AG09309 (cell line): ENCODE measurements at places on chromosomes 3 and 15.

- DNase-seq = peak; percentile 4
These were observed 1264.3 kb upstream of the ALCAM start for GRCh38 chr3:104102386-104102785.

- DNase-seq = no peak
These were observed 1.4 kb downstream of the ATOSA start for GRCh38 chr15:52677593-52678467.

DNA sequence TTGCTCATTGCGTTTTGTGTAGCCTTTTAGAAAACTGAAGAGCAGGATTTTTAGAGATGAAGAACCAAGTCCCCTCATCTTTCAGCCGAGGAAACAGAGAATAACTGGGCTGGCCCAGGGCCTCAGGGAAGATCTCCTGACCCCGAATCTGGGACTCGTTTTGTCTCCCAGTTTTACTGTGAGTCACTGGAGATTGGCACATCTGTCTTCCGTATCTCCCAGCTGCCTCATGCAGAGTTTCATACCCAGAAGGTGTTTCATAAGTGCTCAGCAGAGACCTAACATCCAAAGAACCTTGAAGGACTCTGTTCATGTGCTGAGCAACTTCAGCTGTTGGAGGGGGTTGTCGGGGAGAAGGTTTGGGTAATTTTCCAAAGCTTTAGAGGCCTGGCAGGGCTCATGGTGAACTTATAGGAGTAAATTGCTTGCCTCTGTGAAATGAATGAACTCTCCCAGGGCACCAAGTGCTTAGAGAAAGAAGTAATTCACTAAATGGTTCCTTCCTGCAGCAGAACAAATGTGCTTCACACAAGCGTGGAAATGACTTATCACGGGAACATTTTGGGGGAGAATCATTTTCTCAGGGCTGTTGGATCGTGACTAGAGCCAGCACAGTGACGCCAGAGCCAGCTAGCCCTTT lies 121.4 kb downstream of the FAM43A start:
- DNase-seq = peak; percentile 57

DNA sequence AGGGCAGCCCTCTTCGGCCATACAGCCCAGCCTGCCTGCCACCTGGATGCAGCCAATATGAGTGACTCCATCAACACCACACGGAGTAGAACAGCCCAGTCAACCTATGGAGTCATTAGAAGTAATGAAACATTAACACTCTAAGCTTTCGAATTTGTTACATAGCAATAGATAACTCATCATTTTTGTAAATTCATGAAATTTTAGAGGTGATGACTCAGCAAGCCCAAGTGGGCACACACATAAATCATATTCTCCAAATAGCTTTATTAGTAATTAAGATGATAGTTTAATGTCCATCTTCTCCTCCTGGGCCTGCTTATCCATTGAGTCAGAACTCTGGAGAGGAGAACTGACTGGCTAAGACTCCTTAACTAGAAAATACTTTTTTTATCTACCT lies 335.0 kb upstream of the KCNH8 start:
- DNase-seq = no peak

GRCh38 chr3:15716178-15716577 lies 81.6 kb downstream of the ANKRD28 start:
- no peak for DNase-seq

- no peak for DNase-seq
These were observed 81.8 kb downstream of the ALCAM start for GRCh38 chr3:105448338-105448982.

DNA sequence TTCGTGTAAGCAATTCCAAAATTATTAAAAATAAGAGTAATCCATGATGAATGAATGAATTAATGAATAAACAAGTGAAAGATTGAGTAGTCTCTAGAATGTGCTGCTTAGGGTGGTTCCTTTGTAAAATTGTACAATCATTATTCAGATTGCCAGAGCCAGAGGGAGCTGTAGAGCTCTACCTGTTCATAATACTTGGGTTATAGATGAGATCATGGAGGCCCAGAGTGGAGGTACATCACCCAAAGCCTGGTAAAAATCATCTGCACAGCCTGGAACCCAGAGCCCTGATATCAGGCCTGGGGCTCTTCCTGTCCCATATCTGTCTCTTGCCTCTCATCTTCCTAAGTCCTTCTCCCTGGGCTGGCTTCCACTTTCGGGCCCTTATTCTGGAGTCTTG lies 297.2 kb downstream of the RPLP1 start:
- no peak for DNase-seq

GRCh38 chr3:129919806-129920205 lies 26.3 kb upstream of the TMCC1 start:
- DNase-seq = no peak

GRCh38 chr3:154794391-154794790 lies 285.7 kb upstream of the MME start:
- no peak for DNase-seq

DNA sequence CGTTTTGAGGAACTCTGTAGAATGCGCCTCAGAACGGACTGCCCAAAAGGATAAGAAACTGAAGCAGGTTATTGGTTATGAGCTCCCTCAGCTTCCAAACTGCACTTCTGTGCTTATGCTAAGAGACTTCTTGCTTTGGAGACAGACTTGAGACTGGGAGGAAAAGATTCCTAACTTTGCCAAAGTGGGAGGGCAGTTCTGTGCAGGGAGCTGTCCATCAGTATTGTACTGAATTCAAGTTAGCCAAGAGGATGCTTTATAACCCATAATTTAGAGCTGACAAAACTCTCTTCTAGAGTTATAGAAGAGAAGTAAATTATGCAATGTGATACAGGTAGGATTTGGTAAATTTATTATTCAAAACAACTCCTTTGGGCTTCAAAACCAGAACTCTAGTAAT lies 519.8 kb upstream of the GBE1 start:
- no peak for DNase-seq

GRCh38 chr3:115428841-115429240 lies 194.5 kb upstream of the GAP43 start:
- no peak for DNase-seq

GRCh38 chr3:115960799-115961198 lies 337.5 kb downstream of the GAP43 start:
- DNase-seq = no peak

- DNase-seq = no peak
These were observed 369.2 kb upstream of the IL12A start for GRCh38 chr3:159619341-159619885.

GRCh38 chr15:87671289-87671688 lies 585.2 kb downstream of the NTRK3 start:
- DNase-seq = no peak

- no peak for DNase-seq
These were observed 65.5 kb upstream of the DCBLD2 start for GRCh38 chr3:98966862-98967546.

- DNase-seq = no peak
These were observed 35.6 kb upstream of the CD96 start for GRCh38 chr3:111506435-111506834.

GRCh38 chr15:75685195-75685594 lies 27.5 kb downstream of the CSPG4 start:
- DNase-seq = no peak

GRCh38 chr3:57184526-57184925 lies 15.3 kb downstream of the HESX1 start:
- DNase-seq = no peak

DNA sequence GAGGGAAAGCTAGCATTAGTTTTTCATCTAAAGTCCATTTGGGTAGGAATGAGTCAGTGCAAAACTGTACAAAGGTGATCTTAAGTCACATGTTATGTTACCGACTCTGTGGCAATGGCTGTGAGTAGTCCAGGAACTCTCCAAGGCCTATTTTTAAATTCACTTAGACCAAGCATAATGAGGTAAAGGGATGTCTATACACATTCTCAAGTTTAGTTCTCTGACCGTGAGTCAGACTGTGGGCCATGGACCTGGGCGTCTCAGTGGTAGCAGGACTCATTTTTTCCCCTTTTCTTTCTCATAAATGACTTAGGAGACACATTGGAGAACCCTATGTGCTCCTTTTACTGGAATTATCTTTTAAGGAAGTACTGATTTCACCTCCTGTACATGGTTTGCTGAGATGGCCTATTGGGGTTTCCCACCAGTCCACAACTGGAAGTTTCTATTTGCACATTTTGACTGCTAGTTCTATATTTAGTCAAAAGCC lies 488.7 kb upstream of the TPRG1 start:
- DNase-seq = peak; percentile 91

DNA sequence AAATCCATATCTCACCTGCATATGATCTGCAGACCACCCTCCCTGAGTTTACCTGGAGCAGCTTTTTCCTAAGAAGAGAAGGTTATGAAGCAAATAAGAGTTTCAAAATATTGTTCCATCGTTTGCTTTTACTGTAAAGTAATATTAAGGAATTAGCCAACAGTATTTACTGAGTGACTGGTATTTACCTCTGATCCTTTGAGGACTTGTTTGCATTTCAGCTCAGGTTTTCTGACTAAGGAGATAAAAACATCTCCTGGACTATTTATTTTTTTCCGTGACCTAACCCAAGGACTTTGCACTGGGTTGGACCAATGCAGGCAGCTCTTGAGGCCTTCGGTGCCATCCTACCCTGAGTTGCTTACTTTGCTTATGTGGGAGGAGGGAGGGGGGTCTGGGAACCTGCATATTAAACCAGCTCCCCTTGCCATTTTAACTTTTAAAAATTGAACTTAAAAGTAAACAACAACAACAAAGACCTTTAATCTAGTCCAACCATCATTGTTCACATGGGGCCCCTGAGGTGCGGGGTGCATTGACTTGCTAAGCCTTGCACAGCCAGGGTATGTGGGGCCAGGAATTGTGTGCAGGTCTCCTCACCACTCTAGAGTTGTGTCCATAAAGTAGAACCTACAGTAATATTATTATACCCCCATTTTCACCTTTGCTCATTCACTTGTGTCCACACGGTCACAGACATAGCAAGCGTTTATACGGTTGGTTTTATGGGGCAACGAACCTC lies 39.3 kb downstream of the TRAK1 start:
- DNase-seq = no peak

DNA sequence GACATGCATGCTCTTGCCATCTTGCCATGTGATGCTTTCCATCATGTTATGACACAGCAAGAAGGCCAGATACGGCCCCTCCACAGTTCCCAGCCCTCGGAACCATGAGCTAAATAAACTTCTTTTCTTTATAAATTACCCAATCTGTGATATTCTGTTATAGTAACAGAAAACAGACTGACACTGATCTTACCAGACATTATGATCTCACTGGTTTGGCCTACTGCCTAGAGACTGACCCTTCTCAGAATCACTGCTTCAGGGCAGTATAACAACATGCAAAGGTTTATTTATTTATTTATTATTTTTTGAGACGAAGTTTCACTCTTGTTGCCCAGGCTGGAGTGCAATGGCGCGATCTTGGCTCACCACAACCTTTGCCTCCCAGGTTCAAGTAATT lies 14.0 kb downstream of the ZNF619 start:
- DNase-seq = no peak

GRCh38 chr3:20909511-20909910 lies 723.5 kb upstream of the SGO1 start:
- no peak for DNase-seq

DNA sequence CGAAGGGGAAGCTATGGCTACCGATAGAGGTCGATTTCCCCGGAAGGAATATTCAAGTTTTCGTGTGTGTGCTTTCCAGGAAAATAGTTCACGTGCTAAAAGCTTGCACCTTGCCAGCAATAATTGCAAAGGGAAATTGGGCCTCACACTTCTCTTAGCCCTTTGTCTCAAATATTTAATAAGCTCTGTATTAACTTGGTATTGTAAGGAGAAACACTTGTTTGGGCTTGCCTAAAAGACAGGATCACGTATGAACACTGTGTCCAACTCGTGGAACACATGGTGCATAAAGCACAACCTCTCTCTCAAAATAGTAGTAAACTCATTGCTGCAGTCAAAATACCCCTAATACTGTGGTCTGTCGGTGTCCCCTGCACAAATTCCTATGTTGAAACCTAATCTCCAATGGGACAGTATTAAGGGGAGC lies 352 bp upstream of the TMF1 start:
- no peak for DNase-seq

GRCh38 chr15:77907824-77908751 lies 169.4 kb downstream of the TBC1D2B start:
- DNase-seq = no peak

GRCh38 chr3:134369231-134369741 lies 5.0 kb downstream of the AMOTL2 start:
- DNase-seq = no peak

GRCh38 chr3:196428041-196428440 lies 4.2 kb downstream of the UBXN7 start:
- DNase-seq = no peak

- no peak for DNase-seq
These were observed 500.6 kb downstream of the MAGI1 start for GRCh38 chr3:65538101-65538500.

- DNase-seq = no peak
These were observed 262.3 kb downstream of the GAP43 start for GRCh38 chr3:115885621-115886020.

DNA sequence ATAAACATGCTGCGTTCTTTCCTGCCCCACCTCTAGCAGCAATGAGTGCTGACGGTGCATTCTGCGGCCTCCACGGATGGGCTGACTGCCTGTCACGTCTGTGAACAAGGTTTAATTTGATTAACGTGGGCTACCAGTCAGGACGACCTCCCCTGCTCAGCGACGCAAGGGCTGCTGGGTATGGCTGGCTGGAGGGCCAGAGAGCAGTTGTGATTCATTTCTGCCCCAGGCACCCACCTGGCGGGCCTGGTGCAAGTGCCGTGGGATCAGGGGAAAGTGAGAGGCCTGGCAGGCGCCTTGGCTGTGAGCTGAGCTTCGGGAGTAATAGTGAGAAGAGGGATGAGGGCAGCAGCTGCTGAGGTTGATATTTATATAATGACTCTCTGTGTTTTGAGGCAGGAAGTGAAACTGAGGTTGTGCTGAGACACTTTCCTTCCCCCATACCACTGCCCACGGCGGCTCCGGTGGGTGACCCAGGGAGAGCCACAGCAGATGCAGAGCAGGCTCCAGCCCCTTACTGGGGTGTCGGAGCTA lies 190.4 kb upstream of the BCL6 start:
- no peak for DNase-seq

DNA sequence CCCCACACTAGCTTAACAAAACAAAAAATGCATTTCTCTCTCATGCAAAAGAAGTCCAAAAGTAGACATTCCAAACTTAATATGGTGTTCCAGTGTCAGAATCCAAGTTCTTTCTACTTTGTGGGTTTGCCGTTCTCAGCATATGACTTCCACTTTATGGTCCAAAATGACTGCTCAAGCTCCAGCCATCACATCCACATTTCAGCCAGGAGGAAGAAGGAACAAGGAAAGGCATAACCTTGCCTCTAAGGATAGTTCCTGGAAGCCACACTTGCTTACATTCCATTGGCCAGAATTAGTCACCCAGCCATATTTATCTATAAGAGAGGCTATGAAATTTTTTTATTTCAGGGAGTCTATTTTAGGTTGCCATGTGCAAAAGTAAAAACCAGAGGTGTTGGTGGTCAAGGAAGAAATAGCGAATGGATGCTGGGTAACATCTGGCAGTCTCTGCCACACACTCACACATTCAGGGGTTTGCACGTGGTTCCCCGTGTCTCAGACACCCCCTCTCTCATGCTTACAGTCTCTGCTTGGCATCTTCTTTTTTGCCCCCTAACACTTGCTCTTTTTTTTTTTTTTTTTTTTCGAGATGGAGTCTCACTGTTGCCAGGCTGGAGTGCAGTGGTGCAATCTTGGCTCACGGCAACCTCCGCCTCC lies 69.3 kb downstream of the RPL39L start:
- no peak for DNase-seq

GRCh38 chr3:66672830-66673229 lies 172.0 kb upstream of the LRIG1 start:
- DNase-seq = no peak
